ENCODE measurements at places on chromosomes 13 and 19.

DNA sequence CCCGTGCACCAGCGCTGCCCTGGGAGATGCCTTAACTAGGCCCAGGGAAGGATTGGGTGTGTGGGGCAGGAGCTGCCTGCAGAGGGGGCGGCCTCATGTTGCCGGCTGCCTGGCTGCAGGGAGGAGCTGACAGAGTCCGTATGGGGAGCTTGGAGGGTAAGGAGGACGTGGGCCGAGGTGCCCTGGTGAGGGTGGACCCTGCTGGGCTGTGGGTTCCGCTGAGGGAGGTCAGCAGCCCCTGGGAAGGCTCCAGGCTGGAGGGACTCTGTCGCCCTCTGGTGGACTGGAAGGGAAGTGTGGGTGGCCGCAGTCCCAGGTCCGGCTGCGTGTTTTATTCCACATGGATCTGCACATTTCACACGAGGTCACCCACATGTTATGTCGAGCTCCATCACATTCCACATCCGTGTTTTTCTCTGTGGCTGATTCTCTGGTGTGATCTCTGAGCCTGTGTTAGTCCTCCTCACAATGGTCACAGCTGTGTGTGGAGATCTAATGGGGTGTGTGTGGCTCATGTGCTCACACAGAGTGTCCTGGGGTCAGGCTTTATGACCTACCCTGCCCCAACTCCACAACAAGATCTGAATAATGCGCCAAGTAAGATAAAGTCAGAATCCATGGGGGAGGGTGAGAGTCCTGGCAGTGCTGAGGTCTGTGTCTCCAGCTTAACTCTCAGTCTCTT lies 1.8 kb upstream of the CEACAM8 start:
- DNase-seq, result peak; percentile 31

- no peak for DNase-seq
Measured at GRCh38 chr19:39412867-39413271, 400 bp downstream of the PLEKHG2 start.

GRCh38 chr13:42754801-42755510 lies 26.4 kb upstream of the FAM216B start:
- no peak for DNase-seq

DNA sequence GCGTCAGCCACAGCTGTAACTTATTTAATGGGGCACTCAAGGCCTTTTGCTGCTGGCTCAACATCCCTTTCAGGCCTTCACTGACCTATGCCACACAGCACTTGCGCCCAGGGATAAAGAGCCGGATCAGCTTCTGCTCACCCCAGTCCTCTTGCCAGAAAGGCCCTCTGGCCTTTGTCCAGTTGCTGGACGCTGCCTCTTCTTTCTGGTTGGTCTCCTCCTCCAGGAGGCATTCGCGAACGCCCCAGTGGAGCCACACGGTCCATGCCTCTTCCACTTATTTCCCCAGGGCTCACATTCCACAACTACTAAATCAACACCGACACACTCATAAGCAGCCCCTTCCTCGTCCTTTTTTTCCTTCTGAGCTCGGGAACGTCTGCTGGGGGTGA lies 3.7 kb upstream of the ZNF329 start:
- DNase-seq, result no peak

DNA sequence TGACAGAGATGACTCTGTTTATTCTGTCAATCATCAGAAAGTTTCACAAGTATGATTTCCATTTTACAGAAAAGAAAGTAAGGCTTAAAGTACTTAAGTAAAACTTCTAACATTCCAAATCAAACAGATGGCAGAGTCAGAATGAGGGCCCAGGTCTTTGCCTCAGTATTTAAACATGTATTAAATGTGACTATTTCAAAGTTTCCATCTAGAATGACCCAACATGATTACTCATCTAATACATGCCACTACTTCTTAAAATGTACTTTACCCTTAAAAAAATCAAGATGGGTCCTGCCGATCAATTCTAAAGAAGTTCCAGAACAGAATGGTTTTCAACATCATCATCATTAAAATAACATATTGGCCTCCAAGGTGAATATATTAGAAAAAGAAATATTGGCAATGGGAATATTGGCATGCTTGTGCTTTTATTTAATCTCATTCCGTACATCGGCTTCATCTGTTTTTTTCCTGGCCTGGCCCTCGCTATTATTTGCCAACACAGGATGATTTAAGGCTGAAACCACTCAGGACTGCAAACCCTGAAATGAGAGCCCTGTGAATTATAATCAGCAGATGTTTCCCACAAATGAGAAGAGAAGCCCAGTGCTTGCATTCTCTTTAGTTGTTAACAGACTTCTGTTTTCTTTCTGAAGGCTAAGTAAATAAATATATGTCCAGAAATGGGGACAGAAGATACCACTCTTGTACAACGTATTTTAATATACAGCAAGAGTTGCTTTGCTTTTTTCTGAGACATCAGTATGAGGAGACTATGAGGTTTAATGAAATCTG lies 340.0 kb downstream of the DNAJC15 start:
- DNase-seq, result no peak

- DNase-seq, result no peak
Measured at GRCh38 chr13:107251341-107251740, 683.4 kb upstream of the ARGLU1 start.

- no peak for DNase-seq
Measured at GRCh38 chr19:24065243-24065642, 21.7 kb upstream of the ZNF254 start.

DNA sequence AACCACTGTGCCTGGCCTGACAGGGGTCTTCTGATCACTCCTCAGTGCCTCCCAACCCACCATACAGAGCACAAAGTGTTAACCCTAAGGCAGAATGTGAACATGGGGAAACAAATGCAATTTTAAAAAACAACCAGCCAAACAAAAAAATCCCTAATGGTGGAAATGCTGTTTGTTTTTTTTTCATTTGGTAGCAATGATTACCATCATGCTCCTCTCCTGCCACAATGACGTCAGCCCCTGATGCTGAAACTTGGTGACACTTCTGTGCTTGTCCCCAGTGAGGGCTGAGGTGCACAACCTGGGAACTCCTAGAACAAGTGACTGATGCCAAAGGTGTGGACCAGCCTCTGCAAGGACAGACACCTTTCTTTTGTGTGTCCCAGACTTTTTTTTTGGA lies 4.0 kb upstream of the TSPAN16 start:
- DNase-seq, result peak; percentile 40

DNA sequence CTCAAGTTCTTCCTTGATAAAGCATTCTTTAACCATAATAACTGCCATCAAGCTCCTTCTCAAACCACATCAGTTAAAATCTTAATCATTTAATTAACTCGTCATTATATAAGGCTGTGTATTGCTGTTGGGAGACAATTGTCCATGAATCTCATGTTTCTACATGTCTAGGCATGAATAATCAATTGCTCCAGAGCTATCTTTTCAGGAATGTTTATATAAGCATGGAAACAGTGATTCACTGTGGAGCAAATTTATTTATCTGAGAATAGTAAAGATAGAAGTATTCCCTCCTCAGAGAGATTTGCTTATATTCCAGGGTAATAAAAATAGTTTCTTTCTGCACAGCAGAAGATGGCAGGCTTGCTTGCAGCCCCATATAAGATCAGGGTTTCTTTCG lies 71.1 kb downstream of the CBY2 start:
- no peak for DNase-seq
